CD4-positive, alpha-beta T cell treated with Interleukin-6 for 4 hours (primary cell): ENCODE measurements at places on chromosomes 3 and 15.

- DNase-seq = no peak
Measured at GRCh38 chr15:68691705-68692104, 112.9 kb downstream of the CORO2B start.

DNA sequence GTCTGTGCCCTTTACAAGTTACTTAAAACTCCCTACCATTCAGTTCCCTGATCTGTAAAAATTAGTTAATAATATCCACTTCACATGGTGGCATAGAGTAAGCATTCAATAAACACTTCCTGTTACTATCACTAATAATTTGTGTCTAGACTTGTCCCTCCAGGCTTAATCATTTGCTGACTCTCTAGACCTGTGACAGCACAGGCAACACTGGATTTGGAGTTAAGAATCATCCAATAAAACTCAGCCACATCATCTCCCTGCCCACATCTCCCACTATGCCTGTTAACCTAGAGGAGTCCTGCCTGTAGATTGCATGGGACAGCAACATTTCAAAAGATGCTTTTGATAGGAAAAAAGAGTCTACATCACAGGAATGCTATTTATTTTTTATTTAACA is 564.6 kb downstream of the MFSD1 start:
- no peak for DNase-seq

GRCh38 chr3:55364421-55364820 is 122.7 kb downstream of the WNT5A start:
- DNase-seq = no peak

DNA sequence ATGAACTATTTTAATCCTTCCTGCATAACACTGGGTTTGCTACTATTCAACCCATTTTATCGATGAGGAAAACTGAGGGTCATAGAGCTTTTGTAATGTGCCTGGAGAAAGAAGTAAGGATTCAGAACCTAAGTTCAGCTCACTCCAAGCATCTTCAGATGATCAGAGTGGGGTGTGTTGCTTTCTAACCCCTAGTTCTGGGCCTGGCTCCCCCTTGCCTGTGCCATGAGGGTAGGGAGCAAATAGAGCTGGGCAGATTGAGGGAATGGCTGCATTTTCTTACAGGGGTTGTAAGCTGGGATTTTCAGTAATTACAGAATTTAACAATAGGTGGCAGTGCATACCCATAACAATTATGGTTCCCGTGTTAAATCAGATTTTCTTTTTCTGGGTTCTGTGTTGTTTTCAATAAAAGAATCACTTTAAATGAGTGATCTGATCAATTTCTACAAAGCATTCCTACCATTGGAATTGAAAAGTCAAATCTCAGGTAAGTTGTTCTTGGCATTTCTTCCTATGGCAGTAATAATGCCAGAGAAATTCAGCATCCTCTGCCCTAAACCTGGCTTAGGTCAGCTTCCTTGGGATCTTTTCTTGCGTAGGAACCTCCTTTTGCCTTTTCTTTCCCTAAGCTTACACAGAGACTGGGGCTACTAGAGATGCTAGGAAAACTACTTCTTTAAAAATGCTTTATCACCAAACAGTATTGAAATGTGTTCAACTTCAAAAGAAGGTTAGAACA is 103.8 kb upstream of the IL12A start:
- DNase-seq = no peak

- DNase-seq = no peak
Measured at GRCh38 chr15:57916695-57917094, 148.8 kb downstream of the ALDH1A2 start.

- DNase-seq = no peak
Measured at GRCh38 chr15:51424780-51425179, 83.3 kb downstream of the GLDN start.

DNA sequence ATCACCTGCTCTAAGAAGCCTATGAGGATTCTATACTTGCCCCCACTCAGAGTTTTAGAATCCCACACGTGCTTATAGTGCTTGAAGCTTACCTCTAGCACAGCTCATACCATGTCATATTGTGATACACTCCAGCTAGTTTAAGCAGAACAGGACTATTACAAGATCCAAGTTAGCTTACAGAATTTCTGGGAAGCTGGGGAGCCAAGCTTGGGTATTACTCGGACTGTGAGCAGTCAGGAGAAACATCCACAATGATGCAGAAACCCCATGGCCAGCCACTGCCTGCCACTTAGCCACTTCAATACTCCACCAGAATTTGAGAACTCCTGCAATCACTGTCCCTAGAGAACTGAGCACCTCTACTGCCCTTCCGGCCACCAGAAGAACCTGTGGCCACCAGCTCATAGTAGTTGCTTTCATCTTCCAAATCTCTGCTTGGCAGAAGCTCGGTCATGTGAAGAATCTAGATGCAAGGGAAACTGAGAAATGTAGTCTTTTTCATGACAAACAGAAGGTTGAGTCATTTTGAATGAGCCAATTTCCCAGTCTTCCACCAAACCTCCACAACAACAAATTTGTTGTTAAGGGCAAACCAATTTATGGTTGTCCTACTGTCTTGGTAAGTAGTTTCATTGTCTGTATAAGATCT is 27.7 kb upstream of the SSR3 start:
- DNase-seq = no peak

GRCh38 chr3:85572426-85572825 is 613.6 kb downstream of the CADM2 start:
- DNase-seq = no peak

DNA sequence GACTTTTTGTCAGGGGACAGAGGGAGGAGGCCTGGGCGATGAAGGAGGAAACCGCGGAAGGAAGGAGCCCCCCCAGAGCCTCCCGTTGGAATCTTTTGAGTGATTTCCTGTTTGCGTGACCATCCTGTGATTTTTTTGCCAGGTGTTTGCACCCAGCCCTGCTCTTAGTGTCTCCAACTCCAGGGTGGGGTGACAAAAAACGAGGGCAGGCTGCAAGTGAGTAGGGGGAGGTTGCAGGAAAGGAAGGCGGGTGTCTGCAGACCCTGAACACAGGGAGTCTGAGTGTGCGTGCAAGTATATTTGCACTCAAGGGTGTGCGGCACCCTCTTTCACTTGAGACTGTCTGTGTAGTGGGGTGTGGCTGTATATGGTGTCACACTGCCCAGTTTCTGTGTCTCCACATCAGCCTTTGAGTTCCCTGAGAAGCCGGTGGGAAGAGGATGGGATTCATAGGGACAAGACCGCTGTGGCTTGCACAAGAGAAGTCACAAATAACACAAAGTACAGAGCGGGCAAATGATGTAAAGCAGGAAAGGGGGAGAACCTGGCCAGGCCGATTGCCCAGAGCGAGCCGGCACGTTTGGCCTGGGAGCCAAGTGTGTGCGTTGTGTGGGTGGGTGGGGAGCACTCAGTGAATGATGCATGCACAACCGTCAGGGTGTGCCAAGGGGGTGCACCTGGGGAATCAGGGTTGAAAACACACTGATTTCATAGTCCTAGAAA is 6.6 kb downstream of the ISLR2 start:
- DNase-seq = no peak

GRCh38 chr3:53554559-53555067 is 60.2 kb downstream of the CACNA1D start:
- no peak for DNase-seq

DNA sequence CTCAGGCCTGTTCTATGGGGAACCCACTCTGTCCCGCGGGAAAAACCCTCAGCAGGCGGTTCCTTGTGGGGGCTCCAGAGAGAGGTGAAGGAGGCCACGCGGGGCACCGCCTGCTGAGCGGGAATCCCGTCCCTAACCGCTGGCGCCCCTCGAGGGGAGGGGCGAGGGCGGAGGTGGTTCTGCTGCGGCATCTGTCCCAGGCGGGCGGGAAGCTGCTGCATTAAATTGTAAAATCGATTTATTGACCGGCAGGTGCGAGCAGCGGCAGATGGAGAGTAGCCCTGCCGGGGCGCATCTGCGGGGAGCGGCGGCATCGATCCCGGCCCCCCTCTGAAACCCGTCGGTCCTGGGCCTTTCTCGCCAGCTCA is 3.7 kb upstream of the DLL4 start:
- no peak for DNase-seq
